ENCODE measurements at places on chromosomes 7 and 10.

- no peak for DNase-seq
Observed at GRCh38 chr10:97874332-97874731, 24.7 kb downstream of the GOLGA7B start.

GRCh38 chr7:15446280-15446679 lies 115.5 kb downstream of the AGMO start:
- no peak for DNase-seq

DNA sequence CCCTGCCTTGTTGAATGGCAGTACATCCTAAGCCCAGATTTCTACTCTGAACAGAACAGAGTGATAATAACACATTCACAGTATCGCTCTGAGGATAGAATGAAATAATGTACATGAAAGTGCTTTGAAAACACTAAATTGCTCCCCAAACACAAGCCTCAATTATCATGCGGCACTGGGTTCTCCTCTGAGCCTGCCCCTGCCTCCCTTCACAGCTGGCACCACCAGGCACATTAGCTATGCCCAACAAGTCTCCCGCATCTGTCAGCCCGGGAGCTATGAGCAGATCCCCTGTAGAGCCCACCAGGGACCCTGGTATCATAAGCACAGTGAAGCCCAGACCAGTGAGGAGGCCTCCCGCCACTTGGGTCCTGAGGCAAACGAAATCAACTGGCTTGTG lies 405.5 kb downstream of the GRID1 start:
- no peak for DNase-seq

DNA sequence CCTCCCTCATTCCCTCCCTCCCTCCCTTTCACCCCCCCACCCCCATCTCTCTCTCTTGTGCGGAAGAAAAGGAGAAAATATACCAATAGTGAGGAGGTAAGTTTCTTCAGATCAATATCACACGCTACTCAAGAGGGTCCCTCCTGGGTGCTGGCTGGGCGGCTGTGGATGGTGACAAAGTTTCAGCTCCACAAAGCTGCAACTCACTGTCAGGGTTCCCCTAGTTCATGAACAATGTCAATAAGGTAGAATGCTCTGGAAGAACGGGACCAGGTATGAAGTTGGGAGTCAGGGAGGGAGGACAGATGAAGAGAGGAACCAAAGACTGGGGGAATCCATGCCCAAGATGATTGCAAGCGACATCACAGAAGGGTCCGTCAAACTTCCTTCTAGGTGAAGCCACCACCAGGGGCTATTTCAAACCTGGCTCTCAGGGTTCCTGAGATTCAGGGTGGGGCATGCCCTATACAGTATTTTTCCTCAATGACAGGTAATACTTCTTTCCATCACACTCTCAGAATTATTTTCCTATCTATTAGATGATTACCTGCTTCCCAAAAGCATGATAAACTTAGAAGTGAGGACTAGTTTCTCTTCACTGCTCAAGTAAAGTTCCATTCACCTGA lies 1.4 kb upstream of the PDE1C start:
- DNase-seq, result no peak

DNA sequence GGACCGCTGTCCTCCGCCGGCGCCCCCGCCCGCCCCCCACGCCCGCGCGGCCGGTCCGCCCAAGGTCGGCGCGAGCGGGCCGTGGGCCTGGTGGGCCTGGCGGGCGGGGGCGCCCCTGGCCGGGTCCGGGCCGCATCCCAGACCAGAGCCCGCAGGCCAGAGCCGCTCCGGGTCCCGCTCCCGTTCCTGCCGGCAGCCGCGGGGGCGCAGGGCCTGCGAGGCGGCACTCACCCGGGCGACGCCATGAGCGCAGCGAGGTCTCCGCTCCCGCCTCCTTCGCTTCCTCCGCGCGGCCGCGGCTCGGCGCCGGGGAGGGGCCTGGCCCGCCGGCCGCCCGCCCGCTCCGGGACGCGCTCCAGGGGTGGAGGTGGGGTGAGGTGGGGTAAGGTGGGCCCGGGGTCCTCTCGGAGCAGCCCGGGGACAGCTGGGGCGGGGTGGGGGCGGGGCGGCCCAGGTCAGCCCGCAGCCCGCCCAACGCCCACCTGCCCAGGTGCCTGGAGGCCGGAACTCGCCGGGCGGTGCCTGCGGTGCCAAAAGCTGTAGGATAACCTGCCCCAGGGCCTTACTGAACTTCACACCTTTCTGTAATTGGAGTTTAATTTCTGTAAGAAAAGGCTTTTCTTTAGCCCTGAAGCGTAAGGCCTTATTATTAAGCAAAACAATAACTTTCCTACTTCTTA lies at the start of gene URGCP:
Gene URGCP, minus strand, starts transcription at position 266 of the 680 bp plus-strand sequence. Its CDS starts 21 bp downstream, at position 245.
- DNase-seq, result peak; percentile 58

DNA sequence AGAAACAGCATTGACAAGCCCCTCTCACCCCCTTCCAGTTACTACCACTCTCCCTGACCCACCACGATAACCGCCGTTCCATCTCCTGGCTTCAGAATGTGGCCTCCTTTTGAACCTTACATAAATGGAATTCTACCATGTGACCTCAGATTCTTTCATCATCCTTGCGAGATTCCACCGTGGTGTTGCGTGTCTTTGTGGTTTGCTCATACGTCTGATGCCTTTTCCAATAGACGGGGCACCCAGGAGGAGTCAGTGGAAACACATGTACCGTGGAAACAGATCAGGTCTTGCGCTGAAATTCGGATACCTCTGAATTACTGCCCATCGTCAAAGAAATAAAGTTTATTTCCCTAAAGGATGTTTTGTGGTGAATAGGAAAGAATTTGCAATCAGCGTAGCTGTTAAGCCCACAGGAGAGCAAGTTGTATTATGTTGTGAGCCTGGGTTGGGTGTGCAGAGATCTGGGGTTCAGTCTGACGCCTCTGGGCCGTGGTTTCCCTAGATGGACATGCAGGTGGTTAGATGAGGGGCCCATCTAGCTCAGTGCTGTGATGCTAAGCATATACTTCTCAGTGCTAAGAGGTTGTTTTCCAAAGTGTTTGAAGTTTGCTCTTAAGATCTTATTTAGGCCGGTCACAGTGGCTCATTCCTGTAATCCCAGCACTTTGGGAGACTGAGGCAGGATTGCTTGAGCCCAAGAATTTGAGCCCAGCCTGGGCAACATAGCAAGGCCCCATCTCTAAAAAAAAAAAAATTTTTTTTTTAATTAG lies 29.1 kb downstream of the GTF2IRD1 start:
- DNase-seq, result peak; percentile 98

GRCh38 chr10:34768261-34768971 lies 46.7 kb downstream of the PARD3 start:
- DNase-seq, result no peak

DNA sequence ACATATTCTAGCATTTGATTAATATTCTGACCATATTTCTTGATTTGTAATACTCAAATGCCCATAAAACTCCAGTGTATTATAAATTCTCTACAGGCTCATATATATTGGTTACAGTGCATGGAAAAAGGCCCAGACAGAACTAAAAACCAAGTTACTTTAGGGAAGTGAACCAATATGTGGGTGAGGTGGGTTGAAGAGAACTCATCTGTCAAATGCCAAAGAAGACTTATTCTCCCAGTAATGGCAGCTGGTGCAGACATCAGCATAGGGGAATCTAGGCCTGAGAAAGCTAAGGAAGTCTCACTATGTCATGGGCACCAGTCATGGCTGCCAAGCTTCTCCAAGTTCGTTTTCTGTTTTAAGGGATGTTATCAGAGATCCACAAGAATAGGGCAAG lies 30.6 kb downstream of the ZNF248 start:
- no peak for DNase-seq

- peak; percentile 40 for DNase-seq
Observed at GRCh38 chr7:54705436-54705835, 53.6 kb downstream of the SEC61G start.

- DNase-seq, result peak; percentile 27
Observed at GRCh38 chr7:134212576-134213546, 85.7 kb downstream of the LRGUK start.

DNA sequence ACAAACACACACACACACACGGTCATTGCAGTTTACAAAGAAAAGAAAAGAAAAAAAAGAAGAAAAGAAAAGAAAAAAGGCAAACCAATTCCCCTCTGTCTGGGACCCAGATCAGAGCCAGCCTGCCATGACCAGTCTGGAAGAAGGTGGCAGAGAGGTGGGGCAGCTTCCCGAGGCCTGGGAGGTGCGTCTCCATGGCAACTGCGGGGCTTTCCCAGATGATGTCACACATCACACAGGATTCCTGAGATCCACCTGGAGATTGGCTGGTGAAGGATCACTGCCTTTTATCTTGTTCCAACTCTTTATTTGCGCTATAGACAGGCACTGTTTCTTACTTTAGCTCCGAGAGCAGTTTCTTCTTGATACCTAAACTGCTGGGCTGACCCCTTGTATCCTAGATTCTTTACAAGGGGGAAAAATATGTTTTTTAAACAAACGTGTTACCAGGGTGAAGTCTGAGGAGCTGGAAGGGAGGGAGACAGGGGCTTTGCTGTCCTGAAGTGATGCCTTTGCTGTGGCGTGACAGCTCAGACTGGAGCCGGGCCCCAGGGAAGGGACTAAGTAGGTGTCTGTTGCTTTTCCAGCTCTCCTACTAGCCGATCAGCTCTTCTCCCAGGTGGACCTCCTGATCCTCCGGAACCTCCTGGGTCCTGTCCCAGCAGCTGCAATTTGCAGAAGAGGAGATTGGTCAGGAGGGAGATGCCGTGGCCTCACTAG lies 298.5 kb downstream of the KLF6 start:
- peak; percentile 98 for DNase-seq

- no peak for DNase-seq
Observed at GRCh38 chr10:122056431-122057094, 67.6 kb downstream of the TACC2 start.

DNA sequence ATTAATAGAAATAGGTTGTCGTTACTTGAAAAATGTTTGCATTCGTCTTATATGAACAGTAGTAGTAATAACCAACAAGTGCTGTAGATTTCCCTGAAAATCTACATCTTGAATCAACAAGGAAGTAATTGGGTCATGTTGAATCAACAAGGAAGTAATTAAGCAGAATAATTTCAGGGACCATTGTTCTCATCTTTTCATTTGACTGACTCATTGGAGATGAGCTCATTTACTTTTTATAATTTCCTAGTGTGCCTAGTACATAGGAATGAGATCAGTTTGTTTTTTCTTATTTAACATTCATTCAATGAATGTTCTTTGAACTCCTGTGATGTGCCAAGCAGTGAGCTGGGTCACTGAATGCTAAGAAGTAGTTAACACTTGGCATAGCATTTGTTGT lies 8.2 kb downstream of the CLDN12 start:
- no peak for DNase-seq

DNA sequence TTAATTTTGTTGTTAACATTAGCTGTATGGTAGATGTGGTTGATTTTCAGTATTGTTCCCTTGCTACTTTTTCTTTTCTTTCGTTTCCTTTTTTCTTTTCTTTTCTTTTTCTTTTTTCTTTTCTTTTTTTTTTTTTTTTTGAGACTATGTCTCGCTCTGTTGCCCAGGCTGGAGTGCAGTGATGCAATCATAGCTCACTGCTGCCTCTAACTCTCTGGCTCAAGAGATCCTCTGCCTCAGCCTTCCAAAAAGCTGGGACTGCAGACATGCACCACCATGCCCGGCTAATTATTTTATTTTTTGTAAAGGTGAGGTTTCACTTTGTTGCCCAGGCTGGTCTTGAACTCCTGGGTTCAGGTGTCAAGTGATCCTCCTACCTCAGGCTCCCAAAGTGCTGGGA lies 14.4 kb downstream of the SLC26A3 start:
- DNase-seq, result no peak

GRCh38 chr10:110493832-110494426 lies 3.8 kb upstream of the DUSP5 start:
- peak; percentile 73 for DNase-seq

DNA sequence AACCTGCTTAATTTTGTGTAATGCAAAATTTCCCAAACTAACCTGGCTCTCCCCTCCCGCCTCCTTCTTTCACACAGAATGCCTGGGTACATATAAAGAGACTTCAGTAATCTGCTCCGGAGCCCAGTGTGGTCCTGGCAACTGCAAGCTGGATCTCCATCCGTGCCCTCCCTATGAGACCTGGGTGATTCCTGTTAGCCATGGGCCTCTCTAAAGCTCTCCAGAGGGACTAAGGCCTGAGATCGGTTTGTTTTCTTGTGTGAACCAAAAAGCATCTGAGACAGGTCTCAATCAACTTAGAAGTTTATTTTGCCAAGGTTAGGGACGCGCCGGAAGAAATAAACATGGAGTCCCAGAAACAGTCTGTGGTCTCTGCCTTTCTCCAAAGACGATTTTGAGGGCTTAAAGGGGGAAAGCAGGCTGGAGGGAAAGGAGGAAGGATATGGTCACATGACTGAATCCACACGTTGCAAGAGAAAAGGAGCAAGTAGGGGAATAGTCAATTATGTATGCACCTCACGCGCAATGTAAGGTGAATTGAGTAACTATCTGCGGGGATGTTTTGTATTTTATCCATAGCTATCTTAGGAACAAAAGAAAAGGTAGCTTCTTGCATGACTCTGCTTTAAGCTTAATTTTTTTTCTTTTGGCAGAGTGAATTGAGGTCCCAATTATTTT lies 46.2 kb upstream of the CCDC3 start:
- DNase-seq, result no peak

- DNase-seq, result no peak
Observed at GRCh38 chr10:22247636-22248035, 29.8 kb upstream of the EBLN1 start.

- DNase-seq, result no peak
Observed at GRCh38 chr7:33516568-33516967, 387.2 kb downstream of the BBS9 start.
